Aorta (tissue), 5 donors: ENCODE measurements at places on chromosomes 3 and 15. TPM values are rescaled to one million over a fixed set of nuclear protein-coding genes. Genes with fewer than 3 reads are reported as not detected.
A peak's percentile ranks its signal among the peaks of the same experiment; 100 is the strongest.

The RTP1 gene
- not detected for polyA plus RNA-seq

The C3orf49 gene
- not detected for polyA plus RNA-seq

GRCh38 chr3:196502775-196503195, 783 bp downstream of the RNF168 start:
- DNase-seq: peak; percentile 74

The NR1I2 gene
- 0.20 TPM for polyA plus RNA-seq

- no peak for DNase-seq
Observed at GRCh38 chr15:95068701-95069521, 837.5 kb downstream of the MCTP2 start.

The CRBN gene
- polyA plus RNA-seq: 28.3 TPM

GRCh38 chr3:78041486-78041885, 1001.6 kb downstream of the ROBO2 start:
- no peak for DNase-seq

The RAMAC gene
- 24.3 TPM for polyA plus RNA-seq

GRCh38 chr3:157816896-157817295, 289.3 kb downstream of the SHOX2 start:
- DNase-seq: no peak

GRCh38 chr3:170205302-170205701, 16.9 kb upstream of the PRKCI start:
- no peak for DNase-seq

GRCh38 chr15:77461486-77461885, 40.8 kb downstream of the HMG20A start:
- DNase-seq: no peak

The CKMT1B gene
- 17.4 TPM for polyA plus RNA-seq

GRCh38 chr3:141425523-141426233, 57.4 kb downstream of the ZBTB38 start:
- DNase-seq: no peak

GRCh38 chr15:22911306-22911705, 68.9 kb downstream of the CYFIP1 start:
- DNase-seq: no peak

The NECTIN3 gene
- 5.1 TPM for polyA plus RNA-seq

The NMB gene
- 3.8 TPM for polyA plus RNA-seq

The CYP1A2 gene
- polyA plus RNA-seq: not detected

The CTXN2 gene
- polyA plus RNA-seq: not detected

GRCh38 chr3:32616267-32616962, 45.8 kb upstream of the DYNC1LI1 start:
- no peak for DNase-seq

DNA sequence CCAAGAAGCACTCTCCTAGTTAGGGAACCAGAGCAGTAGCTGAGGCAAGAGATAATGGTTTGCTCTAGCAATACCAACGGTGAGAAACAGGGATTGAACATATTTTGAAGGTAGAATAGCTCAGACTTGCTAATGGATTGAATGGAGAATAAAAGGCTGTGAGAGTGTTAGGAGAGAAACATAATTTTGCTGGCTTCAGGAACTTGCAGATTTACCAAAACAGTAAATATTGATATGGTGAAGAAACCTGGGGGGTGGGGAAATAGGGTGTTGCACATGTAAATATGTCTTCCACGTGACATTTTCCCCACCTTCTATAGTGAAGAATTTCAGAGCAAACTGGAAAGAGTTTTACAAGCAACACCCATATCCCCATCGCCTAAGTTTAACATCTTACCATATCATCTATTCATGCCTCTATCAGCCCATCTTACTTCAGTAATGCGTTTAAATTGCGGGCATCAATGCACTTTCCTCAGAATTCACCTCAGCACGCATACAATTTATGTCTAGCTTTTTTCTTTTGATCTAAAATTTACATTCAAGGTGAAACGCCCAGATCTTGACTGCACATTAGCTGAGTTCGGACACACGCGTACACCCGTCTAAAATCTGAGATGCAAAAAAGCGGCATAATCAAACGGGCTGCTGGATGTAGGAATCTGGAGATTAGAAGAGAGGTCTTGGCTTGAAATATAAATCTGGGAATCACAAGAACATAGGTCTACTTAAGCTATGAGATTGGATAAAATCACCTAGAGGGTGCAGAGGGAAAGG, 891 bp upstream of the NR1D2 start:
- no peak for DNase-seq

GRCh38 chr15:35279811-35280210, 194.7 kb upstream of the NANOGP8 start:
- no peak for DNase-seq

DNA sequence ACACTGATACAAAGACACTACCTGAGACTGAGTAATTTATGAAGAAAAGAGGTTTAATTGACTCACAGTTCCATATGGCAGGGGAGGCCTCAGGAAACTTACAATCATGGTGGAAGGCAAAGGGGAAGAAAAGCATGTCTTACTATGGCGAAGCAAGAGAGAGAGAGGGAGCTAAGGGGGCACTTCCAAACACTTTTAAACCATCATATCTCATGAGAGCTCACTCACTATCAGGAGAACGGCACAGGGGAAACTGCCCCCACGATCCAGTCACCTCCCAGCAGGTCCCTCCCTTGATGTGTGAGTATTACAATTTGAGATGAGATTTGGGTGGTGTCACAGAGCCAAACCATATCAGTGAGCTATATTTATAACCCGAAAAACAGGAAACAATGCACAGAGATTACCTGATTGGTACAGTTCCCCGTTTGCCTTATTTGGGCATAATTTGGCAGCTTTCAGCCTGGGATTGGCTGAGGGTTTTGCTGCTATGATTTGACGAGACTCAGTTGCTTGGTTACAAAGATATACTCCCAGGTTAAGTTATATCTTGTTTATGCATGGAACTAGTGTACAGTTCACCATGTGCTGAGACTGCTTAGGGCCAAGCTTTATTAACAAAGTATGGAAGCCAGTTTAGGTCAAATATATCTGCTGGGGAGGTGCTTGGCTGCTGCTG, 184.2 kb downstream of the NR2F2 start:
- no peak for DNase-seq

DNA sequence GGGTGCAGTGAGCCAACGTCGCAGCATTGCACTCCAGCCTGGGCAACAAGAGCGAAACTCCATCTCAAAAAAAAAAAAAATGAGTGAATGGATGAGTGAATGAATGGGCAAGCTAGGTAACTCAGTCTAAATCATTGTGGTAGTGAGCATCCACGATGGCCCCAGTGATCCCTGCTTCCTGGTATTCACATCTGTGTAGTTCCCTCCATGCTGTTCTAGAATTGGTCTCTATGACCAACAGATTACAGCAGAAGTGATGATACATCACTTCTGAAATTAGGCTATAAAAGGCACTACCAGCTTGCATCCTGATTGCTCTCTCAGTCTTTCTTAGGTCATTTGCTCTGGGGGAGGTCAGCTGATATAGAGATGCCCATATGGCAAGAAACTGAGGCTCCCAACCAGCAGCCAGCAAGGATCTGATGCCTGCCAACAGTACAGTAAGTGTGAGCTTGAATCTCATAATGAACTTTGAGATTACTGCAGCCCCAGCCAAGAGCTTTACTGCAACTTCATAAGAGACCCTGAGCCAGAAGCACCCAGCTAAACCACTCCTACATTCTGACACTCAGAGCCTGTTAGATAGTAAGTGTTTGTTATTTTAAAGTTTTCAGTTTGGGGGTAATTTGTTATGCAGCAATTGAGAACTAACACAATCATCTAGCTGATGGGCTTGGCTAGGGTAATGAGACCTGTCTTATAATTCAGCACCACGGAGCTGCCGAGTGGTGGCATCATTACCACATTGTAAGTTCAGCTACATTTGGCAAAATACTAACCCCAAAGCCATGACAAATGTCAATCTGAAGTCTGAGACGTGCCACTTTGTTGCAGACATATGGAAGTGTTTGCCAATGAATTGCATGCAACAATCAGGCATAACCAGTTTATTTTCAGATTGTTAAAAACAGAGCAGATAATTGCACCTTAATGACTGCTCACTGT, 53.0 kb downstream of the KLHL6 start:
- no peak for DNase-seq

The LIPH gene
- polyA plus RNA-seq: 0.77 TPM

- DNase-seq: no peak
Observed at GRCh38 chr15:93121107-93121506, 32.1 kb upstream of the RGMA start.

The EPHB3 gene
- polyA plus RNA-seq: 0.50 TPM

DNA sequence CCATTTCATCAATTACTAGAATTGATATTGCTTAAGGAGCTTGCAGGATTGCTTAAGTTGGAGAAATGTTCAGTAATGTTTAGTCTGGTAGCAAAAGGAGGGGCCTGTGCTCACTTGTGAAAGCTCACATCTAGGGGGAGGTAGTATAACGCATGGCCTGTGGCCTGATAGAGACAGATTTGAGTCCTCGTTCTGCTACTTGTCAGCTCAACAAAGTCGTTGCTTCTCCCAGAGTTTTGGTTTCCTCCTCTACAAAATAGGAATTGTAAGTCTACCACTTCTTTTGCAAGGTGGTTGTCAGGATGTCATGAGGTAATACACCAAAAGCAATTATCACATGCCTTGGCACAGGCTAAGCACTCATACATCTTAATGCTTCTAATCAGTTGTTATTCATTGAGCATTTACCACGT, 1.3 kb downstream of the ST3GAL6 start:
- no peak for DNase-seq

GRCh38 chr3:184241447-184242296, 7.1 kb downstream of the ALG3 start:
- no peak for DNase-seq

DNA sequence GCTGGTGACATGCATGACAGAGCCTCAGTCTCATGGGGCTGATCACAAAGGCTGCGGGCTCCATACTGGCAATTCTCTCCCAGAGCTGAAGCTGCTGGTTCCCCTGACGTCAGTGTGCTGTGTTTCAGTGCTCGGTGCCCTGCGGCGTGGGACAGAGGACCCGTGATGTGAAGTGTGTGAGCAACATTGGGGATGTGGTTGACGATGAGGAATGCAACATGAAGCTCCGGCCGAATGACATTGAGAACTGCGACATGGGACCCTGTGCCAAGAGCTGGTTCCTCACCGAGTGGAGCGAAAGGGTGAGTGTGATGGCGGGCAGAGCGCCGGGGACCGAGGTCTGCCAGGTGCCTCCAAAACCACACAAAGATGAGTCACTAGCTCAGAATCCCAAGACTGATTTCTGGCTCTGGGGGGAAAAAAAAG, 62.0 kb upstream of the NR2E3 start:
- DNase-seq: no peak

The NR2F2 gene
- polyA plus RNA-seq: 115 TPM

The KY gene
- 0.13 TPM for polyA plus RNA-seq
